NCI-H526 (cell line): ENCODE measurements at places on chromosomes 2 and 18.

GRCh38 chr2:237012577-237013267 is 73.0 kb upstream of the COPS8 start:
- peak; percentile 64 for DNase-seq

DNA sequence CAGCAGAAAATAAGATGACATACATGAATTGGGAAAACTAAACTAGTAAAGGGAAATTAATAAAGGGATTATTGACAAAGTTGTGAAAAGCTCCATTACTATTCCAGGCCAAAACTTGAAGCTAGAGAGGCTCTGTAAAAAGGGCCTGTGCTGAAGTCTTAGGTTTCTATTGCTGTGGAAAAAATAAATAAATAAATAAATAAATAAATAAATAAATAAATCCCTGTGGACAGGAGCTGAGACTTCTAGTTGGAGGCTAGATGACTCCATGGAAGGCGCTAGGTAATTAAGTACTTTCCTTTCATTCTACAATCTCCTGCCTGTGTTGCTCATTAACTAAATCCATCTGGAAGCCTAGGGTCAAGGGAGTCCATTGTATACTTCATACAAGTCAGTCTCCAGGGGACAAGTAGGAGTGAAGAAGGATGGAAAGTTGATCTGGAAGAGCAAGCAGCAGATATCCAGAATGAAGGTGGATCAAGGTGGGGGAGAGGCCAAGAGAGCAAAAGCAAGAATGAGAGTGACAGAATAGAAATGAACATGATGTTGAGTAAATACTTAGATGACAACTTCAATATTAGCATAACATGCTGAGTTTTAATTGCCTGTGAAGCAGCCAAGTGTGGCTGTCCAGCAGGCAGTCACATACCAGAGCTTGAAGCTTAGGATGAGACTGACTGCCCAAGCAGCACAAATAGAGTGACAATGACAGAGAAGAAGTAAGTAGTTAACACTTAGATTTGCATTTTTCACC is 26.2 kb upstream of the CCNT2 start:
- no peak for DNase-seq

GRCh38 chr2:32623311-32623706 is 4.5 kb upstream of the TTC27 start:
- no peak for DNase-seq

DNA sequence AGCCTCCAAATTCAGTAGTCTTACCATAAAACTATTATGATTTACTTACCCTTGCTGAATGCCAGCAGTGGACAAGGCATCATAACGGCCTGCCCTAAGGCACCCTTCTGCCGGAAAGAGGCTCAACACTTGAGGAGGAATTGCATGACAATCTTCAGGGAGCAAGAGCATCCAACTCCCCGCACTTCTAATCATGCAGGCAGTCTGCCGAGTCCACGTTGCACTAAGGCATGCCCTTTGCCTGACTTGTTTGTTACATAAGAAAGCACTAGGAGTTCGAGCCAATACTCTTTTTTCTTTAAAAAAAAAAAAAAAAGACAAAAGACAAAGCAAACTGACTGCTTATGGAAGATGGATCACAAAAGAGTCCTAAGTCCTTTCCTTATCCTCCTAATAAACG is 17.9 kb upstream of the SPTBN1 start:
- no peak for DNase-seq

DNA sequence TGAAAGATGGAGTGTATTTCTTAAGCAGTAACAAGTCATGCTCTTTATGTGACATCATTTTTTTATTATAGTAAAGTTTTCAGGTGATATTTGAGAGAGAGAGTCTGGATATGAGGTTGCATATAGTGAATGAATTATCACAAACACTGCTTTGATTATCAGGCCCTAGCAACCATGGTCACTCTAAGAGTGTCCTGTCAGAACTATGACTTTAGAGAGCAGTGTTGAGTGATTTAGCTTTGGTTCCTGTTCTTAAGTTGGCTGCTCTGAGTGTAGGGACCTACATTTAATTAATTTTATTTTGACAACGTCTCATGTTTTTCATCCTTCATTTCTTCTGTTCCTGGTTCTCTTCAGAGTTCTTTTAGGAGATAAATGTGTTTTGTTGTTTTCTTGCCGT is 275.5 kb downstream of the KCNJ3 start:
- DNase-seq: no peak

DNA sequence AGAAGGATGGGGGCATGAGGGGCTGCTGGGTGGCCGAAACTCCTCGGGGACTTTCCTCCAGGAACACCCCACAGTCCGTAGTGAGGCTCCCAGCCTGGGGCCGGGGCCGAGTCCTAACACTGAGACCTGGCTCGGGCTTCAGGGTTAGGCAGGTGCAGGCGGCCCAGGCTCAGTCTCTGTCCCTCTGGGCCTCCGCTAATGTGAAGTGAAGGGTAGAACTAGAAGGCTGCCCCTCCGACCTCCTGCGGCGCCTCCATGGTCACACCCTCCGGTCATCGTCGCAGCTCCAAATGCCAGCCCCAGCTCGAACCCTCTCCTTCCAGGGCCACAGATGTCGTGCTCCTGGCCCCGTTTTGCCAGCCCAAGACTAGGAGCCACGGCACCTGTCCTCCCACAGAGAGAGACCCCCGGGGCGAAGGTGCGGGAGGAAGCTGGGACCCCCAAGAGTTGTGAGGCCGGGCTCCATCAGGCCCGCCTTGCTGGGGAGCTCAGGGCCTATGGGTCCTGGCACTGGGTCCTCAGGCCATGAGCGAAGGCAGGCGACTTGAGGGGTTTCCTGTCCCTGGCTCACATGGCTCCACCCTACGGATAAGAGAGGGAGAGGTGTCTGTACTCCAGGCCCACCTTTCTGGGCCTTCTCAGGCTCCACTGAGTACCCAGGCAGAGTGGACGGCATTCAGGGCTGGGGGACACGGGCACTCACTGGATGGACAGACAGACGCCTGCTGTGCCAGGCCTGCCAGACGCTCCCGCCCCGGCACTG is 797 bp downstream of the ANO7 start:
- no peak for DNase-seq

DNA sequence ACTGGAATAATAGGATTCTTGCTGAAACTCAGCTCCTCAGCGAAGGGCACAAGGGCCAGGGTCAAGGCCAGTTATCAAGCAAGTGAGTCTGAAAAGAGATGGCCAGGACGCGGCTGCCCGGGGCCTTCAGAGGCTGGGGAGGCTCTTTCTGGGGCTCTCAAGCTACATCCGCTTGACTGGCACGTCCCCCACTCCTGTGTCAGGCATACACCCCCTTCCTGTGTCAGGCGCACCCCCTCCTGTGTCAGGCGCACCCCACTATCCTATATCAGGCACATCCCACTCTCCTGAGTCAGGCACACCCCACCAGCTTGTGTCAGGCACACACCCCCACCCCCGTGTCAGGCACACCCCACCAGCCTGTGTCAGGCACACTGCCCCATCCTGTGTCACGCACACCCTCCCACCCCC is 91.8 kb downstream of the TPO start:
- no peak for DNase-seq

- no peak for DNase-seq
Measured at GRCh38 chr2:113977060-113977659, 87.3 kb downstream of the ACTR3 start.

DNA sequence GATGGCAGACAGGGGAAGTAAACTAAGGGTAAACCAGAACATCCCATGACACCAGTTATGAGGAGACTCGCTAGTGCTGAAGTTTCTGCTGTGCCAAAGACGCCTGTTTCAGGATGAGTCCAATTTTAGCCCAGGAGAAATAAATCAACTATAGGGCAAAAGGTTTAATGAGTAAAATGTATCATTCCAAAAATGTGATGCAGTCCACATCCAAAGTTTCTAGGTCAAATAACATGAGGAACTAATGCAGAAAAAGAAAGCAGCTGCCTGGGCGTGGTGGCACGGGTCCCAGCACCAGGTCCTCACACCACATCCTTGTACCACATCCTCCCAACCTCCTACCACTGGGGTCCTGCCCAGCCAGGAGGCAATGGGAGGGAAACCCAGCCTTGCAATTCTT is 126.9 kb upstream of the CTAGE1 start:
- no peak for DNase-seq

GRCh38 chr18:70197026-70197425 is 8.5 kb downstream of the RTTN start:
- no peak for DNase-seq

DNA sequence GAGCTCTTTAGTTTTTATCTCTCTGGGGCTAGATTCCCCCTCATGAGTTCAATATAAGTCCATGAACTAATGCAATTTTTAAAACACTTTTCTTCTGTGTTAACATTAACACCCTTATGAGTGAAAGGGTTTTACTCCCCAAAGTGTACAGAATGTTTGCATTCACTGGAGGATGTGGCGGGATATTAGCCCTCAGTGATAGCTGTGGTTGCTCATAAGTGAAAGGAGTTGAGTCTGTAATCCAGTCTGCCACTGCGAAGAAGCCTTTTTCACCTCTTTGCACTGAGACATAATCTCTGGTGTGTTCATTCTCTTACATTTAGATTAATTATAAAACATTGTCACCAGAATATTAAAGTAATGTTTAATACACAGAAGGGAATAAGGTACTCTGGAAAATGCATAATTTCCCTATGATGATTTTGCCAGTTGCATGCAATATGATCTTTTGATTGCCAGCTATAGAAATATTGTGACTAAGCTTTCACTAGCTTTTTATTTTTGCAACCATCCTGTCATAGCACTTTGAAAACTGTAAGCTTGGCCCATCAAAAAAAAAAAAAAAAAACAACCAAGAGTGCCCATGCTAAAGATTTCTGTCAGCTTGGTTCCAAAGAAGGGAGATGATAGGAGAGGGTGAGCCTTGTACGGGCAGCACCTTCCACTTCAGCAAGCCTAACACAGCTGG is 113.2 kb downstream of the BCL11A start:
- DNase-seq: peak; percentile 24

DNA sequence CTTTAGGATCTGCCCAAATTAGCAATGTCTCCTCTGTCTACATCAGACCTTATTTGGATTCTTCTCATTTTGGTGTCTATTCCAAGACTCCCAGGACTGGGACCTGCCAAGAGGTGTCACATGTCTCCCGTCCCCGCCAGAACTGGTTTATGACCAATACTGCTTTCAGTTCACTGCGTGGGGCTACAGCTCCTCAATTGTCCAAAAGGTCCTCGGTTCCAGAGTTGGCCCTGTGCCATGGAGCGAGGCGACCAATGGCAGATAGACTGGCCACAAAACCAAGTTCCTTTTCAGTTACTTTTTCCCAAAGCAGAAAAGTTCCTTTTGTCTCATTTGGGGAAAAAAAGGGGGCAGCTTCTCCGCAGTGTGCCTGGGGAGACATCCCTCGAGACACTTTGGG is 144.1 kb upstream of the ZNF236 start:
- no peak for DNase-seq

GRCh38 chr2:158178646-158179045 is 77.0 kb downstream of the UPP2 start:
- no peak for DNase-seq

GRCh38 chr2:174322149-174322548 is 12.6 kb upstream of the SP9 start:
- no peak for DNase-seq

- DNase-seq: peak; percentile 33
Measured at GRCh38 chr2:175030380-175031271, 25.4 kb upstream of the CHN1 start.

GRCh38 chr2:51717312-51717711 is 685.4 kb upstream of the NRXN1 start:
- no peak for DNase-seq

DNA sequence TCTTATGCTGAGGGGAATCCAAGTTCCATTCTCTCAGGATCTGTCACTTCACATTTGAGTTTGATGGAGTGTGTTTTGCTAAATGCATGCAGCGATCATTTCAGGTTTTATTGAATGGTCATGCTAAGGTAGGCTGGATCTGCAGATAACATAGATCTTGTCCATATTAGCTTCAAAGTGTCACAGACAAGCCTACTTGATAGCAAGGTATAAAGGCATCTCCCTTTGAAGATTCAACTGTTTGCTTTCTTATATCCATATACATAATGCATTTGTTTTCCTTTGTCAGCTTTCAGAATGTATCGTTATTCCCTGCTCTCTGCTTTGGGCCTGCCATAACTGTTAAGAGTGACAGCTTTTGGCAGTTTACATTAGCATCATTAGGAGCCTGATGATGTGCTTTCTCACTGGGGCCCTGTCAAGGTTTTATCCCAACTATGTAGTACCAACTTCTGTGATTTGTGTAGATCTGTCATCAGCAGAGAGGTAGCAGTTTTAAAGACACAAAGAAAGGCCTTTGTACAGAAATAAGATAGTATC is 604.3 kb upstream of the CDH7 start:
- no peak for DNase-seq
